Transverse colon (tissue), 4 donors: ENCODE measurements at places on chromosomes 16 and 17.

GRCh38 chr16:2033057-2033908 lies 6.6 kb downstream of the NHERF2 start:
- peak; percentile 43 for DNase-seq

DNA sequence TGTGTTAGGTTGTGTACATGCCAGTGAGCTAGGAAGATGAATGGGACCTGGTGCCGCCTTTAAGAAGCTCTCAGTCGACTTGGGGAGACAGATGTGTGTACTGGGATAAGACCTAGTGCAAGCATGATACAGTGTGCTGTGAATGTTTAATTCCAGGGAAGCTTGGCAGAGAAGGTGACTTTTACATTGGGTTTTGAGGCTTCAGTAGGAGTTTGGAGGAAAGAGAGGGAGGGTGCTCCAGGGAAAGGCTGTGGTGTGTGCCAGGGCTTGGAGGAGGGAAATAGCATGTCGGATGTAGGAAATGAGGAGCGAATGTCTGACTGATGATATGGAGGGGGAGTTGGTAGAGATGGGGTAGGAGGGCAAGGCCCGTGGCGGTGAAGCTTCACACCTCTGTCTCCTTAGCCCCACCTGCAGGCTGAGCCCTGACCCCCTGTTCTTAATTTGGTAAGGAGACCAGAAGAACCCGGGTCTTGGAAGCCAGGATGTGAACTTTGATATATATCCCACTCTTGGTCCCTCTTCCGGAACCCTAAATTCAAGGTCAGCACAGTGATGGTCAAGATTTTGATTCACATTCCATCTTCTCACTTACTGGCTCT lies 76.6 kb downstream of the PLCG2 start:
- DNase-seq = no peak

DNA sequence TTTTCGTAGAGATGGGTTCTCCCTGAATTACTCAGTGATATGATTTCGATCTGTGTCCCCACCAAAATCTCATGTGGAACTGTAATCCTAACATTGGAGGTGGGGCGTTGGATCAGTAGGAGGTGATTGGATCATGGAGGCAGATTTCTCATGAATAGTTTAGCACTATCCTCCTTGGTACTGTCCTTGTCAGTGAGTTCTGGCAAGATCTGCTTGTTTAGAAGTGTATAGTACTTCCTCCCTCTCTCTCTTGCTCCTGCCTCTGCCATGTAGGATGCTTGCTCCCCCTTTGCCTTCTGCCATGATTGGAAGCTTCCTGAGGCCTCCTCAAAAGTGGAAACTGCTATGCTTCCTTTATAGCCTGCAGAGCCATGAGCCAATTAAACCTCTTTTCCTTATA lies 22.9 kb downstream of the PIGL start:
- DNase-seq = no peak

GRCh38 chr16:24748242-24748641 lies 18.8 kb downstream of the TNRC6A start:
- DNase-seq = no peak

DNA sequence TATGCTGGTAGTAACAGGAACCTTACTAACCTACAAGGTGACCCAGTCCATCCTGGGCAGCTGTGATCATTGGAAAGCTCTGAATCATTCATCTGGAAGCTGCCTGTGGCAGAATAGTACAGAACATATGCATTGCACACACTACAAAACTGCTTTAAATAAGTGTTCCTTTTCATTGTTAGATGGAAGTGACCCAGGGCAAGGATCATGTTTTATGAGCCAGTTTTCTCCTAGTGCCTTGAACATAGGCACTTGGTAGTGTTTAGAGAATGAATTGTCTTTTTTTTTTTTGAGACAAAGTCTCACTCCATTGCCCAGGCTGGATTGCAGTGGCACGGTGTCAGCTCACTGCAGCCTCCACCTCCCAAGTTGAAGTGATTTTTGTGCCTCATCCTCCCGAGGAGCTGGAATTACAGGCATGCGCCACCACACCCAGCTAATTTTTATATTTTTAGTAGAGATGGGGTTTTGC lies 55.4 kb downstream of the TENT4B start:
- DNase-seq = no peak

DNA sequence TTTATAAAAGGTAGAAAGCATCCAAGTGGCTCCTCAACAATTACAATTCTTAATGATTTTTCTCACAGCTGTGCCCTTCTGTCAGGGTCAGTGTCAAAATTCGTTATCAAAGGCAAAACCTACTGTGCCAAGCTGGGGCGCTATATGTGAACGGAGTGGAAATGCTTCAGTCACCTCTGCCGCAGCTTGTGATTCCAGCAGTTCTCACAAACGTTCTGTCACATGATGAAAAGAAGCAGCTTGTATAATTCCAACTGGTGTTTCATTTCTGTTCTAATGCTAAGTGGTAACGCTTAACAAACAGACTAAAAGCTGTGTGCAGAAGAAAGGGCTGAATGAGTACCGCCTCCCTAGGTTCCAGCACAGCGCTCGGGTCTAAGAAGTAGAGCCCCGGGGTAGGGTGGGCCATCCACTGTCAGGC lies 14.2 kb downstream of the PLD6 start:
- no peak for DNase-seq

DNA sequence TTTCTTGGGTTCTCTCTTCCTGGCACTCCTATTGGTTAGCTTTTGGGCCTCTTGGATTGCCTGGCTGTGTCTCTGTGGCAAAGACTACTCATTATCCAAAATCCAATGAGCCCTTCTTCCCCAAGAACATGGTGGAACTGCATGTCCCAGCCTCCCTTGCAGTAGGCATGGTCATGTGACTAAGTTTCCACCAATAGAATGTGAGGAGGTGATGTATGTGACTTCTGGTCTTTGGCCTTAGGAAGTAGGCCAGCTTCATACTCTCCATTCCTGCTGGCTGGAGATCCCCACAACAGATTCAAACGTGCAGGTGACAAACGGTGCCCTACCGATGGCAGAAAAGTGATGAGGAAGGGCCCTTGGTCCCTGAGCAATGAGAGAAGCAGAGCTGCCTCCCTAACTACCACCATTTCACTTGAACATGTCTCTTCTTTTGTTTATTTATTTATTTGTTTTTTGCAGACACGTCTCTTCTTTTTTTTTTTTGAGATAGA lies 17.3 kb upstream of the SPN start:
- DNase-seq = no peak

DNA sequence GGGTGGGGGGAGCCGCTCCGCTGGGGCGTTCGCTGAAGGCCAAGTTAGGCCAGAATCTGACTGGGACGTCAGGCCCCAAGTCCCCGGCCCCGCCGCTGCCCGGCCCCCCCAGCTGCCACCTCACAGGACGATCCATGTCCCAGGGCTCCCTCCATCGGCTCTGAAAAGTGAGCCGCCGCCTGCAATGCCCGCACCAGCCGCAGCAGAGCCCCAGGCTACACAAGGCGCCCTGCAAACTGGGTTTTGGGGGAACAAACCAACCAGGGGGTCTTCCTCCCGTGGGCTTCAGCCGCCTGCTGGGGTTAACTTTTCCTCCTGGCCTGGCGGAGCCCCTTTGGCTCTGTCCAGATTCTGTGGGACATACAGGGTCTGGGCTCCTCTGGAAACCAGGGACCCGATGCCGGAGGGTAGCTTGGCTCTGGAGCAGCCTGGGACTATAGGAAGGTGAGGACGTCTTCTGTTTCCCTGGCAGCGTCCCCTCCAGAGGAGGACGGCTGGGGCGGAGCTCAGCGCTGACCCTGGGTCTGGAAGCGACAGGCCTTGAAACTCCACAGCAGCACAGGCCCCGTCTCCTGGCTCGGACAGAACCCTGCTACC lies 835 bp downstream of the NME4 start:
- DNase-seq = peak; percentile 81

GRCh38 chr16:18841833-18842525 lies 40.6 kb upstream of the ARL6IP1 start:
- DNase-seq = no peak

DNA sequence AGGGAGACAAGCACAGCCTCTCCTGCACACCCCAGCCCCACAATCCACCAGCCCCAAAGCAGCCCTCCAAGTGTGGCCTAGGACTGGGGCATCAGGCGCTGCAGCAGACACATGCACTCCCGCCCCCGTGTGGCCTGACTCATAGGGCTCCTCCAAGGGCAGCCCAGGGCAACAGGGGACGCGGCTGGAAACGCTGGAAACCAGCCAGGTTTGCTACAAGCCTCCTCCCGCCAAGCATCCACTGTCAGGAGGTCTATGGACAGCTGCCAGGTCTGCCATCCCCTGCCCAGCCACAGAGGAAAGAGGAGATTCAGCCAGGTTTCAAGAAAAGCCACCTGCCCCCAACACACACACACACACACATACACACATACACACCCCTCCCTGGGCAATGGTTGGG lies 25.8 kb downstream of the SRCIN1 start:
- DNase-seq = no peak

GRCh38 chr17:9860851-9861250 lies 35.1 kb downstream of the GLP2R start:
- DNase-seq = no peak

- no peak for DNase-seq
Observed at GRCh38 chr16:65012357-65012756, 109.5 kb downstream of the CDH11 start.

DNA sequence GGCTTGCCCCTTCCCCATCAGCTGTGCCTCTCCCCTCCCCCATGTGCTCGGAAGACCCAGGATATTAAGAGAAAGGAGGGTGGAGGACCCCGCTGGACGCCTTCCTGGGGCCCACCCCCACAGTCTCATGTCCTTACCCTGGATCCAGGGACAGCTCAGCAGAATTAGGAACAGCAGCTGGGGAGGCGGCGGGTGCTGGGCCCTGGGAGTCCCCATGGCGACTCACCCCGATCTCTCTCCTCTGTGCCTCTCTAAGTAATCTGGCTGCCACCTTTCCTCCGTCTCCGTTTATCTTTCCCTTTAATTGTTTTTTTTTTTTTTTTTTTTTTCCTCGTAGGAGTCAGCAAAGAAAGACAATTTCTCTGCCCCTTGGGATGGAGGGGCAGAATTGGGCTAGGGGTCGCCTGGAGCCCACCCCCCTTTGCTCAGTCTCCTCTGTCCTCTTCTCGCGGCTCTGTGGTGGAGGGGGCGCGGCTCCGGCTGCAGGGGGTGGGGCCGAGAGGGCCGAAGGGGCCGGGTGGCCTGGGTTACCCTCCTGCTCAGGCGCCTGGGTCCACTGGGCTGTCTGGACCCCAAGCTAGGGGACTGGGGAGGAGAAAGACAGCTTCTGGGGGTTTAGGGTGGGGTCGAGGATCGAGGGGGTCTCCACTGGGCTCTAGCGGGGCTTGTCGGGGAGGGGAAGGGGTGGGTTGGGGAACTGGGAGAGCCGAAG lies 390 bp downstream of the SEZ6L2 start:
- peak; percentile 69 for DNase-seq

DNA sequence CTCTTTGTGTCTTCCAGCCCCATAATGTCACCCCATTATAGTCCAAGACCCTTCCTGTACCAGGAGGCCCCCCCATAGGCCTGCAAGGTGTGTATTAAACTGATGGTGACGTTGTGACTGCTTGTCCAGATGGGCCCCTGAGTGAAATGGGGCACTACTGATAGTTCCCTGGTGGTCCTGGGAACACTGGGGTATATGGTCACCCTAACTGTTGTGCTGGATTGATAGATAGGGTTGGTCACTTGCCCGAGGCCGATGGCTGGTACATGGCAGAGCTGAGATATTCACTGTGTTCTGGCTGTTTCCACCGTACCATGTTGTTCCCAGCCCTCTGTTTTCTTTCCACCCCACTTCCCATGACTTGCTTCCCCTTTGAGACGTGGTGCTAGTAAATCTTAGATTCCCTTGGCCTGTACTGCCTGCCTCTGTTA lies 4.3 kb downstream of the CNP start:
- DNase-seq = no peak

GRCh38 chr16:4116325-4117249 lies at the start of gene ADCY9:
Gene ADCY9, minus strand, starts transcription at chr16:4116442. Its CDS starts 1,000 bp downstream, at chr16:4115442.
- peak; percentile 82 for DNase-seq

DNA sequence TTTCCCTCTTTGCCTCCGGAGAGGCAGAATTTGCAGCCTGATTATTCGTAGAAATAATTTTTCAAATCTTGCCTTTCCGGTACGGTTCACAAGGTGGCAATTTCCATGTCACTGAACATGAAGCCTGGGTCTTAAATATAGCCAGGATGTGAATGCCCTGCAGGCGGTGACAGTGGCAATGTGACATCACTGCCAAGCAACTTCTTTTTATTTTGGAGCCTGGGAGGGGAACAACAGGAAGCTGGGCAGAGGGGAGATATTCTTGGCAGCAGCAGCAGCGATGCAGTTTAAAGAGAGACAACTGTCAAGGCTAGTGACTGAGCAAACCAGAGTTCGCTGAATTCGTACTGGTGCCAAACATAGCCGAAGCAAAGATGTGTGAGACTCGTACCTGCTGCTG lies 171.1 kb downstream of the SNX29 start:
- DNase-seq = no peak

DNA sequence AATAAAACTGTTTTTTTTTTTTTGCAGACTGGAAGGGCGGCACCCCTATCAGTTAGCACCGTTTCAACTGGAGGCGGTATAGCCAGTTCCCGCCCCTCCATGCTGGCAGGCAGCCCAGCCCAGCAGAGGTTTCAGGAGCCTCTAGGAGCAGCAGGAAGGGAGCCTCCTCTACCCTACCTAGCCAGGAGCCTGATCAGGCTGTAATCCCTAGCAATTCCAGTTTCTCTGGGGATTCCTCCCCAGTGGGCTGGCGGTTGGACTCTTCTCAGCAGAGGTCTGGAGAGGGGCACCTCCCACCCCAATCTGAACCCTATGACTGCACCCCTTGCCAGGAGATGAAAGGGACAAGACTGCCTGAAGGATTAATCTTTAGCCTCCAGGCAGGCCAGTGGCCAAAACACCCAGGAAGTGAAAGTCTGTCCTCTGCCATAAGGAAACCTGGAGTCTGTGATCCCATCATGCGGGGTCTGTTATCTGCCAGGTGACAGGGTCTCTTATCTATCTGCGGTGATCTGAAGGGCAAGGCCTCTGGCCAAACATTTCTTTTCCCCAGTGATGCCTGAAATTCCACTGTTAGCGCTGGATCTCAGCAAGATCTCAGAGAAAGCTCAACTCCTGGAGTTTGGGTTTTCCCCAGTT lies 4.9 kb upstream of the CDH1 start:
- peak; percentile 93 for DNase-seq

GRCh38 chr17:47720754-47721533 lies 12.1 kb upstream of the TBX21 start:
- peak; percentile 28 for DNase-seq

DNA sequence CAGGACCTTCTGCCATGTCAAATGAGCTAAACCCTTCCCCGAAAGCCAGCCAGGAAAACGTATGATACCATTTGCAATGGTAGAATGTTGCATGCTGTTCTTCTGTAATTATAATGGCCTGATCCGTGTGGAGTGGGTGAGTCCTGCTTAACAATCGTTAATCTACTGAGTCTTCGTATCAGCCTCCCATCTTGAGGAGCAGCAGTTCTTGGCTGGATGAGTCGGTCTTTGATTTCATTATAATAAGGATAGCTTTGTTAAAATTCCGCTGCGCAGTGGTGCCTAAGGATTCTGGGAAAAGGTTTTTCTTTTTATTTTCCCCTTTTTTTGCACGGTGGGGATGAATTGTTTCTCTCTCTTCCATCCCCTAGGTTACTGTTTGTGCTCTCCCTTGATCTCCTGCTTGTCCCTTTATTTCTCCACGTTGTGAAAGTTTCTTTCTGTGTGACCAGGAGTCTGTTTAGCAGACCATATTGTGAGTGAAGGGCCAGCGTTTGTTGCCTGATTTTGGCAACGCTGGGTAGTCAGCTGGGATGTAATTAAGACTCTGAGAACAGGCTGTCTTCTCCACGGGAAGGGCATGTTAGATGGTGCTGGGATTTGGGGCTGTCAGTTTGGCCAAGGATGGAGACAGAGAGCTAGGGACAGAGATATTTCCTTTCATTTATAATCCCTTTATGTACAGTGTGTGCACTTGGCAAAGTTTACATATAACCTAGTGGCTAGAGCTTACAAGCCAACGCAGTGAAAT lies 263.0 kb downstream of the FTO start:
- no peak for DNase-seq

- DNase-seq = no peak
Observed at GRCh38 chr17:78432226-78433012, 54.0 kb downstream of the PGS1 start.
